ENCODE measurements at places on chromosomes 11 and 22.

- no peak for DNase-seq
Observed at GRCh38 chr11:33160587-33160986, 693 bp downstream of the CSTF3 start.

DNA sequence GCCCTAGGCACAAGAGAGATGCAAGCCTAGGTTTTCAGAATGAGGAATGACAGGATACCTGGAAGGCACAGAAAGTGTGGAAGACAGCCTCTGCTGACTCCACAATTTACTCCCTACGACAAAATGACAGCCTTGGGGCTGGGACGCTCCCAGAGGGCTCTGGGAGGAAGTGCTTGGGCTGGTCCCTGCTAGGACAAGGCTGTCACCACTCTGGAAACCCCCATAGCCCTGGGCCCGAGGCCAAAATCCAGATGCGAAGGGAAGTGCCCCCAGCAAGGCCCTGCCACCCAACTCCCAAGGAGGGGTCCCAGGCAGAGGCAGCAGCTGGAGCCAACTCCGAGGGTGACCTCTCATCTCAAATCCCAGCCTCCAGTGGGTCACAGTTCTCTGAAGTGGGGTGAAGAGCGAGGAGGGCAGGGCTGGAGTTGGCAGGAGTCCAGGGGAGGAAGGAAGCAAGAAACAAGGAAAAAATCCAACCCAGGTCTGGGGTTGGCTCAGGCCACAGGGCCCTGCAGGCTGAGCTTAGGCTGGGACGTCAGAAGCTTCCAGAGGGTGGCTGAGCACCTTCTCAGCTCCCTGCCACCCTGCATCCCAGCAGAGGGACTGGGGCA is 6.3 kb upstream of the CDC42EP2 start:
- DNase-seq: no peak

GRCh38 chr11:72585762-72586311 is 88.4 kb downstream of the PDE2A start:
- peak; percentile 70 for DNase-seq

- no peak for DNase-seq
Observed at GRCh38 chr11:46285173-46285572, 7.7 kb downstream of the CREB3L1 start.

DNA sequence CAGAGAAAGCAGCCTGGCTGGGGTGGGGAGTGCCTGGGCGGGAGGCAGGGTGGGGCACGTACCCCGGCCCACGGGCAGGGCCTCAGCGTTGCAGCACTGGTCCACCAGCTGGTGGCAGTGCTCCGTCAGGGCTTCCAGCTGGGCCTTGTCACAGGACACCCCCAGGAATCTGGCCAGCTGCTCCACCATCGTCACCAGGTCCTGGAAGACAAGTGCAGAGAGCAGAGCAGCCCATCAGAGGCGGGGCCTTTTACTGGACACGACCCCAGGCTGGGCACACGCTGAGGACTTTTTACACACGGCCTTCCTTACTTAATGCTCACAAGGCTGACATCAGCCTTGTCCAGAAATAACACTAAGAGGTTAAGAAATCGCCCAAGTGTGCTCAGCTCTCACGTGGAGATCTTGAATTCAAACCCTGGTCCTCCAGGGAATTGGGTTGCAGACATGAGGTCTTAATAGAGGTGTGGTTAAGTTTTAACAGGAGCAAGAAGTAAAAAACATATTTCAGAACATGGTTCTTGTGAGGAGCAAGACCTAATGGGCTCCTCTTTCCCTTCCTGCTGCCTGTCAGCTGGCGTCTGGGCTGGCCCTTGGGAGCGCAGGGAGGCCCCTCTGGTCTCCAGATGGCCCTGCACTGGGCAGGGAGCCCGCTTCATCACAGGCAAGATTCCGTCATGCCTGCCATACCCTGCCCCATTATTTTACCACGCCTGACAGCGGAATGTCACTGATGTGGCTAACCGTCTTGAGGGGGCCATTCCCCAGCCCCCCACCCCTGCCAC is 17.1 kb upstream of the EFCAB6 start:
- DNase-seq: no peak

GRCh38 chr22:41913040-41913719 is 1.7 kb downstream of the SHISA8 start:
- DNase-seq: no peak

DNA sequence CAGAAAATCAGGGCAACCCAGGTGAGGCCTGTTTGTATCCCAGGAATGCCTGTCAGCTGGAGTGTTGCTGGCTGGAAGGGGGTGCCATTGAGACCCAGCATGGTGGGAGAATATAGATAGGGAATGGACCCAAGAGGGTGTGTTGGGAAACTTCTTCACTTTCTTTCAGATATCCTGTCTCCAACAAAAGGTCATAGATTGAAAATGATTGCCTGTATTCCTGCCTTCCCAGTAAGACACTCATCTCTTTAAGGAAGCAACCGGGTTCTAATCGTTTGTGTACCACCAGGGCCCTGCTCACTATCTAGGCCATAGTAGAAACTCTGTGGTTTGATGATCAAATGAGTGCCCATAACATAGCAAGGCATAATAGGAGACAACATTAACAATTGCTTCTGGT is at the start of gene OR51I1:
Gene OR51I1, minus strand, starts transcription at position 101 of the 400 bp plus-strand sequence. Its CDS starts 0 bp downstream, at position 101.
- no peak for DNase-seq

DNA sequence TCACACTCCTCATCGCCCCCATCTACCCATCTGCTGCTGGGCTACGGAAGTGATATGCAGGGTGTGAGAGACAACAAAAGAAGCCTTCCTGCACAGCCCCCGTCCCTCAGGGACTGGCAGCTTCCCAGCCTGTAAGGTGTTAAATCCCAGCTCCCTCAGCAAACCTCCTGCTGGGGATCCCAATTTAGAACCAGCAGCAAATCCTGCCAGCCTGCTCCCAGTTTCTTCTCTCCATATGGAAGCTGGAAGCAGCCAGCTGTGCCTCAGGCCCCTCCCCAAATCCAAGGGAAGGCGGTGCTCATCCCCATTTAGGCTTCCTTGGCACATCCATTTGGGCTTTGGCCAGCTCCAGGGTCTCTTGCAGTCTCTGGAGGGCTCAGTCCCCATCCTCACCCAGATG is 47.5 kb downstream of the PAMR1 start:
- DNase-seq: no peak

DNA sequence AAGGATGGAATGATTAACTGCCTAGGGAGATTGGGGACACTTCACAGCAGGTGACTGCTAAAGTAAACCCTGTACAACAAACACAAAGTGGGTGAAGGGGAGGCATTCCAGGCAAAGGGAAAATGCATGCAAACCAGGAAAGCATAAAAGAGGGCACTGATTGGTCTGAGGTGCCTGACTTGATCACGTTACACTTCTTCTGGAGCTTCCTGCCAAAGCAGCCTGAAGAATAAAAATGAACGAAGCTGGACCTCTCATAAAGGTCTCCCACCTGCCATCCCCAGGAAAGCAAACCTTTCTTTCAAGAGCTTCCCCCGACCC is 46.7 kb upstream of the SCUBE2 start:
- DNase-seq: peak; percentile 95

GRCh38 chr22:43777286-43777685 is 34.8 kb downstream of the EFCAB6 start:
- DNase-seq: no peak

DNA sequence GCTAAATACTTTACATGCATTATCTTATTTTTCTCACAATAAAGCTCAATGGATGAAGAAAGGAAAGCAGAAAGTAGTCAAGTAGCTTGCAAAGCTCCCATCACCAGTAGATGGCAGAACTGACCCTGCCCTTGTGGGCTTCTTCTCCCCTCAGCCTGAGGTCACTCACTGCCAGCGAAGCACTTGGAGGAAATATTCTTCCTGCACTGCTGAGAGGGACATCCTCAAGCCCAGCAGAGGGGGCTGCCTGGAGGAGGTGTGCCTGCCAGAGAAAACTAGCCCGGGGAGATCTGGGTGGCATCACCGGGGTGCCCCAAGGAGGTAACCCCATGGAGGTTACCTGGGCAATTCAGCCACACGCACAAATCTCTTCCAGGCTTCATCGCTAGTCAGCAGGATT is 6.6 kb downstream of the APOL4 start:
- peak; percentile 27 for DNase-seq

GRCh38 chr22:19994851-19995610 is 21.6 kb downstream of the ARVCF start:
- DNase-seq: no peak

GRCh38 chr11:122105044-122105758 is 10.8 kb downstream of the BLID start:
- peak; percentile 82 for DNase-seq

- peak; percentile 23 for DNase-seq
Observed at GRCh38 chr22:45502215-45503049, at the start of gene FBLN1. Gene FBLN1 (plus strand): TSS chr22:45502883. CDS start chr22:45502986, 103 bp downstream.

DNA sequence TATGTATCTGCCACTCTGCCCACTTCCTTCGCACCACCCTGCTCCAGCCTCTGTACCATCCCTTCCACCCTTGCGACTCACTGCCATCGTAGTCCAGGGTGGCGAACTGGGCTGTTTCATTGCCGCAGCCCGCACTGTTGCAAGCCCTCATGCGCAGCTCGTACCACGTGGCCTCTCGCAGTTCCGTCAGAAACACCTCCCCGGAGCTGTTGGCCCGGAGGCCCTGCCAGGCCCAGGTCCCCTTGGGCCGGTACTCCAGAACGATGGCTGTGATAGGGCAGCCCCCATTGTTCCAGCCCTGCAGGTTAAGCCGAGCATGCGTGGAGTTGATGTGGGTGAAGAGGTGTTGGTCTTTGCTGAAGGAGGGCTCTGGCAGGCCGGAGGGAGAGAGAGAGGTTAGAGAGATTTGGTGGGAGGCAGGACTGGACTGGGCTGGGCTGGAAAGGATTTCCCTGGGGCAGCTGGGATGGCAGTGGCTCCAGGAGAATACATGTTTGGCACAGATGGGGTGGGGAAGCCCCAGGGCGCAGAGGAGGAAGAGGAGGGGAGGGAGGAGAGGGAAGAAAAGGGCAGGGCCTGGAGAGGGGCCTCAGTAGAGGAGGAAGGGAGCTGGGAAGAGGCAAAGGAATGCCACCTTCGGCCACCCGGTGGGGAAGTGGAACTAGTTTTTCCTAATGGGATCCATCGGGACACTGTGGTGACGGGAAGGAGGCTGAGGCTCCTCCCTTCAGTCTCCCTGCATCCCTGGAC is 109.6 kb downstream of the CEP164 start:
- DNase-seq: no peak

GRCh38 chr11:41316751-41317150 is 142.7 kb downstream of the LRRC4C start:
- DNase-seq: no peak

GRCh38 chr11:9533736-9534473 is 39.6 kb upstream of the WEE1 start:
- DNase-seq: no peak

GRCh38 chr11:29984544-29984943 is 32.3 kb downstream of the KCNA4 start:
- no peak for DNase-seq

GRCh38 chr11:74069146-74070046 is 60.5 kb upstream of the UCP3 start:
- no peak for DNase-seq
